ENCODE measurements at places on chromosomes 6 and 20.

- no peak for DNase-seq
Observed at GRCh38 chr6:54431466-54431865, 123.2 kb downstream of the TINAG start.

DNA sequence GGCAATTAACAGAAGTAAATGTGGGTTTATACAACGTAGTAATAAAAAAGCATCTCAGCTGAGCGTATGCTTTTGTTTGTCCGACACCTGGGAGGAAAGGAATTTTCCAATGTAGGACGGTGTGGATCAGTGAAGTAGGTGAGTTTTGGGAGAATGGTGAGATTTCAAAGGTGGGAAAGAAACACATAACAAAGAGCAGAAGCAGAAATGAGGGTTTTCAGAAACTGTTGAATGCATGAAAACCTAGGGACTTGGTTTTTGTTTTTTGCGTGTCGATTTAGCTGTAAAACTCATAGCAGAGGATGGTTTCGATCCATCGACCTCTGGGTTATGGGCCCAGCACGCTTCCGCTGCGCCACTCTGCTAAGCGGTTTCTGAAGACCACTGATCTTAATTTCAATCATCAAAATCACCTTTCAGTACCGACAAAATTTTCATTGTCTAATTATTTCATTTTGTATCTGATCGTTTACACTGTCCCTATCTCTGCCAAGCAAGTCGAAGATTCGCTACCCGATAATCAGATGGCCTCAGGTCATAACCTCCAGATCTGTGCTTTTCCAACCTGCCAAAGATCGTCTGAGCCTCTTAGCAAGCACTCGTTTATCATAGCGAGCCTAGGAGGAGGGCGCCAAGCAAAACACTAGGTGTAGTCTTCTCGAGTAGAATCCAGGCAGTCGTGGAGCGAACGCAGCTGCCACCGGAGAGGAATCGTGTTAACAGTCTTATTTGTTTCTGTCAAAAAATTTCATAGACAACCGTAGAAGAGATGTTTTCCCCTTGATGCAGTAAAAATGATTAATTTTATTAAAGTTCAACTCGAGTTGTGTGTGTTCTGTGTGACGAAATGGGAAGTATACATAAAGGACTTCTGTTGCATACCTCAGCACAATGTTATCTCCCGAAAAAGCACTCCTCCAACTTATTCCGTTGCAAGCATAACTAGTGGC is 20.9 kb upstream of the POM121L2 start:
- DNase-seq = peak; percentile 71

GRCh38 chr6:56005426-56005825 is 130.0 kb upstream of the BMP5 start:
- DNase-seq = no peak

DNA sequence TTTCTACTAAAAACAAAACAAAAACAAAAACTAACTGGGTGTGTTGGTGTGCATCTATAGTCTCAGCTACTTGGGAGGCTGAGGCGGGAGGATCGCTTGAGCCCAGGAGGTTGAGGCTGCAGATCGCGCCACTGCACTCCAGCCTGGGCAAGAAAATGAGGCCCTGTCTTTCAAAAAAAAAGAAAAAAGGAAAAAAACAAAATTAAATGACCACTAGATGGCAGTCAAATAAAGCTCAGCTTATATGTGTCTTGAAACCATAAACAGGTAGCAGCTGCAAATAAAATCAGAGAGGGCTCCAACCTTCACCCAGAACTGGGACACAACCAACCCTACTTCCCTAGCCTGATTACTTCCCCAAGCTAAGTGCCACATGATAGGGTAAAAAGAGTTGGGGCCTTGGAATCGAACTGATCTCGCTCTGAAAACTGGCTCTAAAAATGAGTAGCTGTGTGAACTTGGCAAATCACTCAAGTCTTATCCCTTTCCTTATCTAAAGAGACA is 67.1 kb upstream of the ADGRF4 start:
- peak; percentile 55 for DNase-seq

DNA sequence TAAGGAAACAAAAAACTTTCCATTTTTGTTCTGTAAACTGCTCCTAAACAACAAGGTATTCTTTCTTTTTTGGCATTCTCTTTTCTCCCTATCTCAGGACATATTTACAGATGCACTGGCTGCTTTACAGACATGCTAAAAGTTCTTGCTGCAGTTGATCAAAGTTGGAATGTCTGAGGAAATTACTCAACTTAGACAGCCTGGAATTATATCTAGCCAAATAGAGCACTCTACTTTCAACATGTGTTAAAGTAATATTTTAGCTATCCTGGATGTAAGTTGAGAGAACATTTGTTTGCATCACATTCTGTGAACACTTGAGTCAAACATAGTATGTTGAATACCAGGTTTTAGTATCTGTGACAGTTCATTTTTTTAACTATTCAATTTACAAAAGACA is 24.8 kb downstream of the TASP1 start:
- no peak for DNase-seq

- DNase-seq = no peak
Observed at GRCh38 chr6:67757465-67758033, 877.5 kb upstream of the ADGRB3 start.

DNA sequence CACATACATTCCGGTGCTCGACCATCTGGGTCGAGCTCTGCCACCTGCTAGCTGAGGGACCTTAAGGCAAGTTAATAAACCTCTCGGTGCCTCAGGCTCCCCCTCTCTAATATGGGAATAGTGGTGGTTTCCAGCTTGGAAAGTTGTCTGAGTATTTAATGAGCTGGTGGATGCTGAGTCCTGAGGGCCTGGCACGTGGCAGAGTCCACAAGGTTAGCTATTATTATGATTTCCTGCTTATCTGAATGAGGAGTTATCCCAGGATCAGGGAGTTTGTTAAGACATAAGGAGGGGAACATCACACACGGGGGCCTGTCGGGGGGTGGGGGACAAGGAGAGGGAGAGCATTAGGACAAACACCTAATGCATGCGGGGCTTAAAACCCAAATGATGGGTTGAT is 80.1 kb upstream of the SLC22A23 start:
- DNase-seq = no peak

GRCh38 chr6:12185081-12185673 is 105.0 kb upstream of the EDN1 start:
- DNase-seq = no peak

- DNase-seq = no peak
Observed at GRCh38 chr6:106120006-106120405, 33.9 kb downstream of the PRDM1 start.

DNA sequence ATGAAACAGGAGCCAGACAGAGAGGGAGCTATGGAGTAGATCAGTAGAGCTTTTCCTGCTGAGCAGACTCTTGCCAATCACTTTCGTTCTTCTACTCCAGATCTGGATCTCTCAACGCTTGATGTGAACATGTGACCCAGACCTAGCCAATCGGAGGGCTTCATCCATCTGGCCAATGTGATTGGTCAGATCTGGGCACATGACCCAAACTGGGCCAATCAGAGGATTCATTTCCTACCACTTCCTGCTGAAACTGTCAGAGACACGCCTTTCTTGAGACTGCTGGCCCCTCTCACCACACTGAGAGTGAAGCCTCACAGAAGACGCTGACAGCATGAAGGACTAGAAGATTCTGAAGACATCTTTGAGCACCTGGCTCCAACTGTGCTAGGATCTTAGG is 44.2 kb upstream of the ZMYND8 start:
- DNase-seq = no peak

DNA sequence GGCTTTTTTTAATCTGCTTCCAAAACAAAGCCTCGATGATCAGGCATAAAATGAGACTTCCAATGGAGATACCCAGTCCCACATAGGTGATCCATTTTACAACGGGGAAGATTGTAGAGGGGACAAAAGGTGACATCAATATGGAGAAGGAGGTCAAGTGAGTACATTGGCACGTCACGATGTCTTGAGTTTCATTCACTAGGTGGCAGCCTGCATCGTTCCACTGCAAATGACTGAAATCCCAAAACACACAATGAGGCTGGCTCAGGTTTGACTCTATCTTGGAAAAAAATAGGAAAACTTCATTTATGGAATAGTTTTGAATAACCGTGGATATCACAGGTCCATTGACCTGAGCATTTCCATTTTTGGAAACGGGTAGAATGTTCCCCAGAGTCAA is 32.5 kb downstream of the ADGRF1 start:
- DNase-seq = no peak

GRCh38 chr6:83292900-83293843 is 100.0 kb downstream of the RWDD2A start:
- no peak for DNase-seq

- peak; percentile 83 for DNase-seq
Observed at GRCh38 chr6:24581084-24581669, 64.8 kb downstream of the KIAA0319 start.

GRCh38 chr20:25686081-25687067 is 10.3 kb downstream of the ZNF337 start:
- DNase-seq = no peak

DNA sequence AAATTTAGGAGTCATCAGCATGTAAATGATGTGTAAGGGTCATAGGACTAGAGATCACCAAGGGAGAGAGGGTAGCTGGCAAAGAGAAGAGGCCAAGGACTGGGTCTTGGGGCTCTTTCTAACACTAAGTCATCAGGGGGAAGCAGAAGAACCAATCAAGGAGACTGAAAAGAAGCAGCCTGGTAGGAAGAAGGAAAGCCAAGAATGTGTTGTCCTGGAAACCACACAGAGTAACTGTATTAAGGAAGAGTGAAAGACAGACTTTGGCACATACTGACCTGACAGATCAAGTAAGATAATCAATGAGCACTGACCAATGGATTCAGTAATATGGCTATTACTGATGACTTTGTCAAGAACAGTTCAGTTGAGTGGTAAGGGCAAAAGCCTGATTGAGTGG is 42.3 kb upstream of the LAMA4 start:
- DNase-seq = no peak

- DNase-seq = no peak
Observed at GRCh38 chr6:82584194-82584695, 220.6 kb downstream of the TPBG start.

Measured in hepatocyte (in vitro differentiated cells).